Urinary bladder (tissue), 4 donors: ENCODE measurements at places on chromosomes 2 and 18.

GRCh38 chr2:113089916-113090315 lies 22.1 kb downstream of the IL1F10 start:
- no peak for DNase-seq

DNA sequence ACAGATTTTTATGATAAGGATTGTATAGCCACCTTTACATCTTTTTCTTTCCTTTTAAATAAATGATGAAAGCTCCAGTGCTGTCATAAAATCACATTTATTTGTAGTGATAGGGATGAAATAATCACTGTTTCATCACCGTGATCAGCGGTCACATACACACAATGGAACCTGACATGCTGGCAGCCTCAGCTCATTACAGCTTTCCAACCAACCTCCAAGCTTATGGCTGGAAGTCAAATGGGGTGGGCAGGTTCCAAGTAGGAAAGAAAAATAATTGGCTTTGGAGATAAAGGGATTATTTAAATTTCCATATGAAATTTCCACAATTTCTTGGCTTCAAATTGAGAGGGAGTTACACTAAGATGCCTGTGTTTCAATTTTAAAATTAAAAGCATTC lies 251.3 kb downstream of the PLCL1 start:
- DNase-seq, result no peak

- no peak for DNase-seq
These were observed 121.8 kb downstream of the MEMO1 start for GRCh38 chr2:31889044-31889443.

DNA sequence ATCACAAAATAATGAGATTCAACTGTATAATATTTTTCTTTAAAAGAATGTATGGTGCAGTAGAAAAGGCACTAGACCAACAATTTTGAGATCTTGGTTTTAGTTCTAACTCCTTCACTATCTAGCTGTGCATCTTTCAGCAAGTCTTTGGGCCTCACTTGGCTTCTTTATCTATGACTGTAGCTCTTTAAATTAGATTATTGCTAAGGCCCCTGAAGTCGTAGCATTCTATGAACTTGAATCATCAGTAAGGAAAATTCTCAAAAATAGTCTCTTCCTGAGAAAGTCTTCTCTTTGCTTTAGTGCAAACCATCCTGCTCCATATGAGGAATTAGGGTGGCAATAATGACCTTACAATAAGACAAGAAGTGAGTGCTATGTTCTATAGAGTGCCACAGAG lies 140.4 kb downstream of the FTCDNL1 start:
- no peak for DNase-seq

DNA sequence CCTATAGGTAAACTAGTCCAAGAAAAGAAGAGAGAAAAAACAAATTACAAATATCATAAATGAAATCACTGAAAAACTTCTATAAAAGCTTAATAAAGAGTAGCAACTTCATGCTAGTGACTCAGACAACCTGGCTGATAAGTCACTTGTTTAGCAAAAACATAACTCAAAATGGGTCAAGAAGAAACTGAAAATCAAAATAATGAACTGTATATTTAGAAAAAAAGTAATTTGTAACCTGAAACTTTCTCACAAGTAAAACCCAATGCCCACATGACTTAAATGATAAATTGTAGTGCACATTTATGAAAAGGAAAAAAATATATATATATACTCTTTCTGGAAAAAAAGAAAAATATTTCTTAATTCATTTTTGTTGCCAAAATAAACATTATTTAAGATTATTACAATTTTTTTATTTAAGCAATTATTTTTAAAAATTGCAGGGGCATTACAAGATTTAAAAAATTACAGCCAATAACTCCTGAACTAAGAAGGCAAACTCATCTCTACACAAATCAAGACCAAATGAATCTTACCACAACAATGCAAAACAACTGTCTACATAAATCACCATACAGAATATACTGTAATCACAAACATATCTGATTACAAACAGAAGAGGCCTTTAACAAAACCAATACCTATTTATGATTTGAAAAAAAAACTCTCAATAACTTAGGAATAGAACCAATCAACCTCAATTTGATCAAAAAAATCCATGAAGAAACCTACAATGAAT lies 406.3 kb downstream of the CDH7 start:
- no peak for DNase-seq
